Right cardiac atrium (tissue), 5 donors: ENCODE measurements at places on chromosomes 2 and 18. TPM values are rescaled to one million over a fixed set of nuclear protein-coding genes. Genes with fewer than 3 reads are reported as not detected.

C1QL2 gene
- total RNA-seq, result not detected

CAPN14 gene
- total RNA-seq, result 0.08 TPM

LIMS2 gene
- total RNA-seq, result 163 TPM

LRP2 gene
- 0.66 TPM for total RNA-seq

RPRM gene
- total RNA-seq, result not detected

KLHL29 gene
- 2.0 TPM for total RNA-seq

RGPD3 gene
- total RNA-seq, result 0.09 TPM

STARD6 gene
- total RNA-seq, result not detected

MC4R gene
- total RNA-seq, result not detected

GPR75 gene
- 1.1 TPM for total RNA-seq

LGALSL gene
- total RNA-seq, result 13.2 TPM

SLC4A3 gene
- total RNA-seq, result 439 TPM

RESP18 gene
- not detected for total RNA-seq

TMEM163 gene
- total RNA-seq, result 3.3 TPM

DNER gene
- total RNA-seq, result 38.5 TPM

DUSP19 gene
- 16.6 TPM for total RNA-seq

FMNL2 gene
- 10.8 TPM for total RNA-seq

SLC11A1 gene
- 9.4 TPM for total RNA-seq

RNF144A gene
- total RNA-seq, result 14.3 TPM

TUBA3E gene
- total RNA-seq, result 13.0 TPM

ASXL3 gene
- 9.2 TPM for total RNA-seq

MOGAT1 gene
- 0.59 TPM for total RNA-seq

TCF23 gene
- 0.15 TPM for total RNA-seq

CNDP1 gene
- not detected for total RNA-seq

SLC19A3 gene
- 5.0 TPM for total RNA-seq

PLGLB1 gene
- 0.95 TPM for total RNA-seq

GRHL1 gene
- total RNA-seq, result 2.6 TPM

CPO gene
- not detected for total RNA-seq

HOXD12 gene
- total RNA-seq, result not detected

EPB41L5 gene
- 16.8 TPM for total RNA-seq

MC2R gene
- not detected for total RNA-seq

TLX2 gene
- not detected for total RNA-seq

MC5R gene
- not detected for total RNA-seq

LRP1B gene
- total RNA-seq, result 1.8 TPM

CHRNG gene
- total RNA-seq, result not detected

COLEC11 gene
- 67.8 TPM for total RNA-seq

CRYBA2 gene
- total RNA-seq, result not detected

ARHGAP25 gene
- 9.7 TPM for total RNA-seq

DSC1 gene
- total RNA-seq, result 31.9 TPM

WDR12 gene
- 51.7 TPM for total RNA-seq

RHBDD1 gene
- 41.3 TPM for total RNA-seq
